H1 (cell line): ENCODE measurements at places on chromosomes 2 and 18.
A peak's percentile ranks its signal among the peaks of the same experiment; 100 is the strongest.

GRCh38 chr2:1750270-1750932, 6.1 kb upstream of the PXDN start:
- H3K27me3 ChIP-seq, result peaks cover 13% of the 10 kb centered on the region
- H3K4me1 ChIP-seq, result peaks cover 2% of the 10 kb centered on the region
- DNase-seq, result no peak
- H3K27ac ChIP-seq, result no peak overlapping the region
- H3K36me3 ChIP-seq, result no peaks in the 10 kb centered on the region

GRCh38 chr2:634636-635388, 42.4 kb downstream of the TMEM18 start:
- H3K27me3 ChIP-seq, result peaks cover 13% of the 10 kb centered on the region
- H3K36me3 ChIP-seq, result no peaks in the 10 kb centered on the region
- no peaks in the 10 kb centered on the region for H3K4me1 ChIP-seq
- DNase-seq, result peak; percentile 26
- H3K27ac ChIP-seq, result no peak overlapping the region

DNA sequence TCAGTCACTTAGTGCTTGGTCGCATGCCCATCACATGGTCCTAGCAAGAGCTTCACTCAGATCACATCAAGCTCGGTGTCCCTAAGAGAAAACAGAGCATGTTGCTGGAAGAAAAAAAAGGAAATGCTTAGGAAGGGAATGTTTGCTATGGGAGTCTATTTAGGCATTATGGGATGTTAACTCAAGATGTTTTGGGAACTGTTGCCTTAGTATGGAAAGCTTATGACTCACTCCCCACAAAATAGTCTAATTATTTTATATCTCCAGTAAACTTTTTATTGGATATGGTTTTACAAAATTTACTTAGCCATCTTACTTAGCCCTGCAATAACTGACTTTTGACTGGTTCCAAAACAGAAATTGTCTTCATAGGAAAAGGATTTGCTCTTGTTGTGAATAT, 439.5 kb upstream of the ZEB2 start:
- no peak for DNase-seq
- no peaks in the 10 kb centered on the region for H3K4me1 ChIP-seq
- no peak overlapping the region for H3K4me3 ChIP-seq
- no peak overlapping the region for H3K27ac ChIP-seq
- no peaks in the 10 kb centered on the region for H3K36me3 ChIP-seq

DNA sequence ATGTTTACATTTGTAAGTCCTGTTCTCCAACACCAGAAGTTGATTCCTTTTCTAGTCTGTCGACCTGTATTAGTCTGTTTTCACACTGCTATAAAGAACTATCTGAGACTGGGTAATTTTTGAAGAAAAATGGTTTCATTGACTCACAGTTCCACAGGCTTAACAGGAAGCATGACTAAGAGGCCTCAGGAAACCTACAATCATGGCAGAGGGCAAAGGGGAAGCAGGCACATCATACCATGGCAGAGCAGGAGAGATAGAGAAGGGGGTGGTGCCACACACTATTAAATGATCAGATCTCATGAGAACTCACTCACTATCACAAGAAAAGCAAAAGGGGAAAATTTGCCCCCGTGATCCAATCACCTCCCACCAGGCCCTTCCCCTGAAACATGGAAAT, 112.8 kb upstream of the MAP3K20 start:
- H3K4me1 ChIP-seq, result no peaks in the 10 kb centered on the region
- DNase-seq, result no peak
- H3K27me3 ChIP-seq, result no peaks in the 10 kb centered on the region
- no peak overlapping the region for H3K27ac ChIP-seq

DNA sequence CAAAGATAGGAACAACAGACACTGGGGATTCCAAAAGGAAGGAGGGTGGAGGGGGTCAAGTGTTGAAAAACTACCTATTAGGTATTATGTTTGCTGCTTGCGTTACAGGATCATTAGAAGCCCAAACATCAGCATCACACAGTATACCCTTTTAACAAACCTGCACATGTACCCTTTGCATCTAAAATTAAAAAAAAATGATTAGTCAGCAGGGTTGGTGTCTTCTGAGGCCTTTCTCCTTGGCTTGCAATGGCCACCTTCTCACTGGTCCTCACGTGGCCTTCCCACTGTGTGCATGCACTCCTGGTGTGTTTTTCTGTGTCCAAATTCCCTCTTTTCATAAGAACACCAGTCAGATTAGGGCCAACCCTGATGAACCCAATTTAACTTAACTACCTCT, 5.6 kb upstream of the IMPA2 start:
- no peak overlapping the region for H3K4me3 ChIP-seq
- H3K36me3 ChIP-seq, result no peaks in the 10 kb centered on the region
- H3K27ac ChIP-seq, result no peak overlapping the region
- no peak for DNase-seq
- no peaks in the 10 kb centered on the region for H3K27me3 ChIP-seq

GRCh38 chr2:207629553-207629952, 4.4 kb upstream of the METTL21A start:
- no peak for DNase-seq
- no peaks in the 10 kb centered on the region for H3K36me3 ChIP-seq
- H3K4me1 ChIP-seq, result no peaks in the 10 kb centered on the region
- no peaks in the 10 kb centered on the region for H3K27me3 ChIP-seq
- H3K27ac ChIP-seq, result no peak overlapping the region

- no peak overlapping the region for H3K27ac ChIP-seq
- H3K4me3 ChIP-seq, result no peak overlapping the region
- no peaks in the 10 kb centered on the region for H3K27me3 ChIP-seq
- no peaks in the 10 kb centered on the region for H3K4me1 ChIP-seq
Observed at GRCh38 chr18:13309748-13310670, 91.4 kb downstream of the LDLRAD4 start.

DNA sequence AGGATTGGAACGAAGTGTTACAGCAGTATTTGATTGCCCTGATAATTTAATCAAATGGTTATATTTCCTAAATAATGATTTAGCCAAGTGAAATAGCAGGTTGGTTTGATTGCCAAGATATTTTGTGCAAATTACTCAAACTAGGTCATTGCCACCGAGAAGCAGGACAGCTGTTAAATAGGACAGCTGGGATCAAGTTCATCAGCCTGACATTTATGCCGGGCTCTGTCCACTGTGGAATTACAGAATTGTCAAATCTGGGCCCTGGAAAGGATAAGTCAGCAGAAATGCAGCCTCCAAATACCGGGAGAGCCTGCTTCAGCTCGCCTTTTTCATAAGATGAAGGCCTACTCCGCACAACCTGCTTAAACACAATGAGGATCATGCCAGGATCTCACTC, 73.9 kb upstream of the RPL31 start:
- no peak overlapping the region for H3K4me3 ChIP-seq
- H3K36me3 ChIP-seq, result no peaks in the 10 kb centered on the region
- no peaks in the 10 kb centered on the region for H3K4me1 ChIP-seq

DNA sequence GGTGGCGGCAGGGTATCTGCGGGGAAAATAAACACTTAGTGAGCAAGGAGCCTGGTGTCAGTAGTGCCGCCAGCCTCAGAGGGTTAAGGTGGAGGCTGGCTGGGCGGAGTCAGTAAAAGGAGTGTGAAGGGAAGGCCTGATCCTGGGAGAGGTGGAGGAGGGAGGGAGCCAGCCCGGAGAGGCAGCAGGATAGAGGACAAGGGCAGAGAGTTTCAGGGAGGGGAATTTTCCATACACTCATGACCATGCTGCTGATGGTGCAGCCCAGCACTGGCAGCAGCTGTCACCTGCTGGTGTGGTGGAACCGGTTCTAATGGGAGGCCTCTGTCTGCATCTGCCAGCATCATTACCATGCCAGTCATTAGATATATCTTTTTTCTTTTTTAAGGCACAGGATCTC, 2.0 kb upstream of the TEX44 start:
- H3K36me3 ChIP-seq, result no peaks in the 10 kb centered on the region
- no peaks in the 10 kb centered on the region for H3K27me3 ChIP-seq
- no peak overlapping the region for H3K4me3 ChIP-seq
- no peak for DNase-seq

- no peaks in the 10 kb centered on the region for H3K4me1 ChIP-seq
- no peak overlapping the region for H3K27ac ChIP-seq
- no peak for DNase-seq
- no peaks in the 10 kb centered on the region; the same call in 1 of the 2 replicates for H3K27me3 ChIP-seq
- no peaks in the 10 kb centered on the region for H3K36me3 ChIP-seq
Observed at GRCh38 chr2:2664989-2665833, 334.1 kb upstream of the MYT1L start.

GRCh38 chr2:168210216-168210894, 37.0 kb downstream of the STK39 start:
- H3K27me3 ChIP-seq, result no peaks in the 10 kb centered on the region
- no peak overlapping the region for H3K4me3 ChIP-seq
- no peaks in the 10 kb centered on the region for H3K4me1 ChIP-seq
- no peak for DNase-seq
- no peak overlapping the region for H3K27ac ChIP-seq

DNA sequence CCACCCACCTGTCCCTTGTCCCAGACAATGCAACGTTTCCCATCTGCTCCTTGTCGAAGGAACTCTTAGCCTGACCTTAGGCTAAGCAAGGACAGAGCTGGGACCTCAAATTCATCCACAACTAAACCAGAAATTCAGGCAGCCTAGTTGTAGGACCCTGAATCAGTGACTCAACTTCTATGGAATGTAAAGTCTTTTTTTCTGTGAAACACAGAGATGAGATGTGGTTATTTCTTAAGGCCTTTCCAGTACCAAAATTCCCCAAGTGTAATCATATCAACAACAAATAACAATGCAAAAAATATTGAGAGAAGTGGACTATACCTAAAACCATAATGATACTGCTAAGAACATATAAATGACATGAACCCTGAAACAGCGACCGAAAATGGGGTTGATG, 46.7 kb downstream of the EN1 start:
- no peaks in the 10 kb centered on the region for H3K4me1 ChIP-seq
- no peak overlapping the region for H3K27ac ChIP-seq
- H3K27me3 ChIP-seq, result no peaks in the 10 kb centered on the region

DNA sequence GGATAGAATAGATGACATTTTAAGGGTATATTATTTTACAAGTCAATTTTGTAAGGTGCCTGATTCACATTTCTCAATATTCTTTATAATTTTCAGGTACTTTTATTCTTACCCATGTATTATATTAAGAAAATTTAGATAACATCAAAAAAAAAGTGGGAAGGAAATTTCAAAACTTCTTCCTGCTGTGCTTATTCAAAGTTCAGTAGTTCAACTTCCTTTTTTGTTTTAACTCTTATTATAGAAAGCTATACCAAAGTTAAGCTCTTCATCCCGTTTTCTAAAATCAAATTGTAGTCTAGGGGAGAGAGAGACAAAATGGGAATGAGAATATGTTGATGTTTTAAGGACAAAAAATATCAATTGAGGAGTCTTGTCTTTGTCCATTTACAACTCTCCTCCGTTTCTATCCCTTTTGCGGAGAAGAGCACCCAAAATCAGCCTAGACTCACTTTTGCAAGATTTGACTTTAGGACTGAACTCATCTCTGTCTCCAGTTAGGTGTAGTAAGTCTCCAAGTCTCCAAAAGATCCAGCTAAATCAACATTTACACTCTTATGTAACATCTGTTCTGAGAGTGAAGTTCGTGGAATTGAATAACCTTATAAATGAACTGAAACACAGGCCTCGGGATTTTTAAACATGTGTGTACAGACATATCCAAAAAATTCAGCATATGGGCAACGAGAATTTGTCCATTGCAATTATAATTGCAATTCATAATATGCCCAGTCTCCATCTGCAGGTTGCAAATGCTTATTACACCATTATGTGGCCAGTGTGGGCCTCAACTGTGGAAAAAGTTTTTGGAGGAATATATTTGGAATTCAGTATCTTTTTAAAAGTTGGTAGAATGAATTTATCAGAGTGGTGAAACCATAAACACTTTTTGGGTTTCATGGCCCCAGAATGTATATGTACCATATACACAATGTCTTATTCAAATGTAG, 23.9 kb downstream of the FAM124B start:
- H3K4me1 ChIP-seq, result no peaks in the 10 kb centered on the region
- H3K4me3 ChIP-seq, result no peak overlapping the region
- no peak for DNase-seq
- H3K36me3 ChIP-seq, result no peaks in the 10 kb centered on the region
- H3K27ac ChIP-seq, result no peak overlapping the region
- no peaks in the 10 kb centered on the region for H3K27me3 ChIP-seq

GRCh38 chr2:174544802-174545201, 52.8 kb downstream of the WIPF1 start:
- no peak overlapping the region for H3K4me3 ChIP-seq
- no peak for DNase-seq
- no peaks in the 10 kb centered on the region for H3K36me3 ChIP-seq
- H3K4me1 ChIP-seq, result no peaks in the 10 kb centered on the region
- H3K27me3 ChIP-seq, result no peaks in the 10 kb centered on the region

DNA sequence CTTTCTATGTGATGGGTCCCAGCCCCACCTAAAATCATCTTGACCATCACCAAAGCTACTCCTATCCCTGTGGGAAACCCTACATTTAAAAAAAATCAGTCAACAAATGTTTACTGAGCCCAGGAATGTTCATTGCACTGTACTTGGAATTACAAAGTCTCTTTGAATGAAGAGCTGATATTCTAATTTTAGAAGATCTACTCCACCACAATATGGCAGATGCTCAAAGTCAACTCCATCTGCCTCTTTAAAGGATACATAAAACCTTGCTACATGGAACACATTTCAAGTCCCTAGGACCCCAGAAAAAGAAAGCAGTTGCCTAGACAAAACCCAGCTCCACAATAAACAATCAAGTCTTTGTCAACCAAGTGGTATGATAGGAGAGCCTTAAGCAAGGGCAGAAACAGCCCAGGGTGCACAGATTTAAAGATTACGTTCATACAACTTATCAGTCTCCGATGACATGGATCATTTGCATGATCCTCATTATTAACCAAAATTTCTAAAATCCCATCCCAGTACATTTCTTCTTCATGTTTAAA, 234.3 kb upstream of the ACVR2A start:
- H3K27me3 ChIP-seq, result no peaks in the 10 kb centered on the region
- no peak overlapping the region for H3K27ac ChIP-seq
- no peaks in the 10 kb centered on the region for H3K36me3 ChIP-seq

DNA sequence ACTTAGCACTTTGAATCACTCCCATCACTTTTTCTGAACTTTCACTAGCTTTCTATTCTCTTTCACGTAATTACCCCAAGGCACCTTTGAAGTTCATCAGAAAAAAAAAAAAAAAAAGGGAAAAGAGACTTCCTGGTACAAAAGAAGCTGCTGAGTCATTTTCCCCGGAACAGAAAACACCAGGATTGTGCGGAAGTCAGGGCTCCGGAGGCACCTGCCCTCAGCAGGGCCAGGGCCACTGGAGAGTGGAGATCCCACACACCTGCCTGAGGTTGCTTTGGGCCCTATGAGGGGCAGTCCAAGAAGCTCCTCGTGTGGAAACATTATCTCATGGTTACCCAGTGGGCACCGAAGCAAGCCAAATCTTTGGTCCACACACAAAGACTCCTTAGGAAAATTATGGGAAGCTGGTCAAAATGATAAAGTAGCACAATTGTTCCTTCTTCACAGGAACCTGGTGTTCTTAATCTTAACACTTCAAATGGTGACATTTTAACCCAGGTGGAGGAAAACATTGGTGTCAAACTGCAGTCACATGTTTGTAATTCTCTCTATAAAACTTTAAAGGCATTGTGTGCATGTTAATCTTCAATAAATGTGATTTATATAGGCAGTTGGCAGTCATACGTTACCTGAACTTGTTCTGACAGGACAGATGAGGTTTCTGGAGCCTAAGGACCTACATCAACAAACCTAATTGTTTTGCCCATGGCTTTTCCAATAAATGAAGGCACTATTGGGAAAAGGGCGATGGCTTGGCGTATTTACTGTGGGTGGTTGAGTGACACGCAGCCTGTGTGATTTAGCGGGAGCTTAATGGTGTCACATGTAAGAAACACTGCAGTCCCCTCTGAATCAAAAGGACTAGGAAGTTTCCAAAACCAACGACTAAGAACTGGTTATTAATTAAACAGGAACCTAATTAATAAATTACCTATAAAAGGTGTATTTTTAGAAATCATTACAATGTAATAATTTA, 23.4 kb upstream of the FAM110C start:
- H3K36me3 ChIP-seq, result no peaks in the 10 kb centered on the region
- H3K4me1 ChIP-seq, result peaks cover 6% of the 10 kb centered on the region
